ENCODE measurements at places on chromosomes 16 and 17.

DNA sequence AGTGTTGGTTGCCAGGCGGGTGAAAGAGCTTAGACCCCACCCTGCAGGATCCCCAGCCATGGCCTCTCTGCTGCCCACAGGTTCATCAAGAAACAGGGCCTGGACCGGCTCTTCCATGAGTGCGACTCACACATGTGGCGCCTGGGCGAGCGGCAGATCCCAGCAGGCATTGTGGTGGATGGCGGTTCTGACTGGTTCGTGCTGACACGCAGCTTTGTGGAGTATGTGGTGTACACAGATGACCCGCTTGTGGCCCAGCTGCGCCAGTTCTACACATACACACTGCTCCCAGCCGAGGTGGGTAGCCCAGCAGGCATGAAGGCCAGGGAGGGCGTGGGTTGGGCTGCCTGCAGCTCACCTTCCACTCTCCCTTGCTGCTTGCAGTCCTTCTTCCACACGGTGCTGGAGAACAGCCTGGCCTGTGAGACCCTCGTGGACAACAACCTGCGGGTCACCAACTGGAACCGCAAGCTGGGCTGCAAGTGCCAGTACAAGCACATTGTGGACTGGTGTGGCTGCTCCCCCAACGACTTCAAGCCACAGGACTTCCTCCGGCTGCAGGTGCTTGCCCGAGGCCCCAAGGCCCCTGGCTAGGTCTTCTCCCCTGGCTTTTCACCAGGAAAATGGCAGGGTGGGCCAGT is 9.9 kb downstream of the XYLT2 start:
- DNase-seq: no peak

GRCh38 chr17:30021708-30022317 is 80.4 kb downstream of the EFCAB5 start:
- peak; percentile 70 for DNase-seq

DNA sequence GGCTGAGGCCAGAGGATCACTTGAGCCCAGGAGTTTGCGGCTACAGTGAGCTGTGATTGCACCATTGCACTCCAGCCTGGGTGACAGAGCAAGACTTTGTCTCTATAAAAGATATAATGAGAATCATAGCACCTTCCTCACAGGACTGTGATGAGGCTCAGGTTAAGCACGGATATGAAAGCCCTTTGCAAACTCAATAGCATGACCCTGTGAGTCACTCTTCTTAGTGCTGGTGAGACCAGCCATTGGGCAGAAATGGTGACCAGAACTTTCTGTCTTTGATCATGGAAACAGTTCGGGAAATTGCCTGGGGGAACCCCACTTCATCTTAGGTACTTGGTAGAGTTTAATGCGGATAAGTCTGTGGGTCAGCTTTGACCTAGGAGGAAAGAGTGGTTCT is 144.2 kb downstream of the PRKCB start:
- DNase-seq: no peak

DNA sequence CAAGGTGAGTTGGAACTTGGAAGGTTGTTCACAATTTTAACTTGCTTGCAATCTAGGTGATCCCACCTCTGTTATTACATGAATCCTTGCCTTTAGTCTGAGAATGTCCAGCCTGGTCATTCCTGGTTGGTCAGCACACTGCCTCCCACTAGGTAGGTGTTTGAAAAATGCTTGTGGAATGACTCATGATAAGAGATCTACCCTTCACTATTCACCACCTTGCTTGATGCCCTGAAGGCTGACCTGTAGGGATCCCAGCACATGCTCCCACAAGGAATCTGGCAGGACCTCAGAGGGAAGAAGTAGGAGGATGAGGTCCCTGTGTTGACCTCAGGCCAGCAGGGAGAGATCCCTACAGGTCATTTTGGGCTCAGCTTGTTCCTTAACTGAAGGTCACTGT is 30.2 kb upstream of the ABCA3 start:
- peak; percentile 10 for DNase-seq

DNA sequence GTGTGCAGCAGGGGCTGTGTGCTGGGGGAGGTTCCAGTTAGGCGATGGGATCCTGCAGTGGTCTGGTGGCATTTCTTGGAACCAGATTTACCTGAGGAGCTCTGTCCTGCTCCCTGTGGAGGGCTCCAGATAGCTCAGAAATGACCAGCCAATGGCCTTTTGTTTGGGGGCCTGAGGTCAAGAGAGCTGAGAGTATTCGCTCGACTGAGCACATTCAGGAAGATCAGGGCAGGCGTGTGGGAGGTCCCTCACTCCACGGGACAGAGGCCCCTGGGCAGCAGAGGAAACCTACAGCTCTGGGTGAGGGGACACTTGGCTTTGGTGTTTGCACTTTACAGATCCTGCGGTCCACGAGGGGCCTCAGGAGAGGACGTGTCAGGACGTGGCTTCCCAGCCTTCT is 18.2 kb downstream of the DEF8 start:
- no peak for DNase-seq

DNA sequence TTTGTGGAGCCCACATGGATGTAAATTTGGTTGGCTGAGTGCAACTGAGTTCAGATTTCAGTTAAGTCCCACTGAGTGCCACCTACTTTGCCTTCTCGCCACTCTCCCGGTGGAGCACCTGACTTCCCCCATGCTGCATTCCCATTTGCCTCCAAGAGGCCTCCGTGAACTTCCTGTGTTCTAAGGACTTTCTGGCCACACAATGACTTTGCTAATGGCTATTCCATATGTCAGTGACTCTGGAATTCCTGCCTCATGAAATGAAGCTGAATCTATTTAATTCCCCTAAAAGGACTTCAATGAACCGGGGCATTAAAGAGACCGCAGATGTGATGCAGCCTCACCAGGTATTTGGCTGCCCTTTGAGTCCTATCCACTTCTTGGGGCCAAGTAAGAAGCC is 29.9 kb downstream of the ABCC12 start:
- peak; percentile 16 for DNase-seq

DNA sequence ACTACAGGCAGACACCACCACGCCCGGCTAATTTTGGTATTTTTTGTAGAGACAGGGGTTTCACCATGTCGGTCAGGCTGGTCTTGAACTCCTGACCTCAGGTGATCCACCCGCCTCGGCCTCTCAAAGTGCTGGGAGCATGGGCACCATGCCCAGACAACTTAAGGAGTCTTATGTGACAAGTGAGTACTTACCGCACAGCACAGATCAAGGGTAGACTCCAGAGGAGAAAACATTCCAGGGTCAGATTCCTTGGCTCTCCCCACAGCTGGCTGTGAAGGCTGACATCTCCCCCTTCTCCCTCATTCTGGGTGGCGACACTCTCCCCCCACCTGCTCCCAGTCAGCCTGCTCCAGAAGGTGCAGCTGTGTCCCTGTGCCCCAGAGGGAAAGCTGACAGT is 10.6 kb downstream of the ZSCAN10 start:
- DNase-seq: no peak

DNA sequence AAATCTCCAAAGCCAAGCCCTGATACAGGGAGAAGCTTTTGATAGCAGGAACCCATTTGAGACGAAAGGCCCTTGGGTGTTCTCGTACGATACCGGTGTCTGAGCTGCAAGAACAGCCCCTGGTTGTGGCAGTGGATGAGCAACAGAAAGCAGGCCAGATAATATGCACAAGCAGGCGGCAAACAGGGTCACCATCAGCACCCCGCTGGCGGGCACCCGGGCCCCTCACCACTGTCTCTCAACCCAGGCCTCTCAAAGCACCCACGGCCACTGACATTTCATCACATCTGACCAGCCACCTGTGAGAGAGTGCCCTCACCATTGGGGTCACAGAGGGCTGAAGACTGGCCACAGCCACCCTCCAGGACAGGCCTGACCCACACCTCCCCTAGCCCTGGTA is 230.4 kb downstream of the C16orf78 start:
- DNase-seq: no peak

- DNase-seq: no peak
Observed at GRCh38 chr17:68706356-68706920, 105.3 kb upstream of the FAM20A start.

- no peak for DNase-seq
Observed at GRCh38 chr16:54282928-54283724, 3.5 kb downstream of the IRX3 start.

DNA sequence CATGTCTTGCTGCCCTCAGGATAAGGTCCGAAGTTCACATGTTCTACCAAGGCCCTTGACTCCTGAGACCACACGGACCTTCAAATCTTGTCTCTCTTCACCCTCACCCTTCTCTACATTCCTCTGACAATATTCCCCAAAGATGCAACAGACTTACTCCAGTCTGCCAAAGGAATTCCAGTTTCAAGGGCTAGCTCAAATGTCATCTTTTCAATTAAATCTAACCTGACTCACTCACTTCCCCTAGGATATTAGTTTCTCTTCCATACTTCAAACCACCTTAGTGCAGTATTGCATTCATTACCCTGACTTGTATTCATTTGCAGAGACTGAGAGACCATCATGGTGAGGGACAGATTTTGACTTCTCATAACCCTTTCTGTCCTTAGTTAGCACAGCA is 59.6 kb upstream of the ADCY9 start:
- peak; percentile 16 for DNase-seq

GRCh38 chr16:85453194-85453678 is 159.9 kb upstream of the GSE1 start:
- DNase-seq: no peak
